Neural progenitor cell (in vitro differentiated cells): ENCODE measurements at places on chromosomes 6 and 20. TPM values are rescaled to one million over a fixed set of nuclear protein-coding genes. Genes with fewer than 3 reads are reported as not detected.
A peak's percentile ranks its signal among the peaks of the same experiment; 100 is the strongest.

The ROS1 gene
- total RNA-seq: not detected in 2 replicates

The RSPH9 gene
- total RNA-seq: 0.47 and 1.4 TPM in 2 replicates

The PPP1R10 gene
- total RNA-seq: 38.6 and 46.4 TPM in 2 replicates

The LY6G6F gene
- not detected in 2 replicates for total RNA-seq

The ABHD16B gene
- not detected in 2 replicates for total RNA-seq

The NHSL1 gene
- 7.7 and 12.1 TPM in 2 replicates for total RNA-seq

GRCh38 chr6:37321101-37321500 lies 32.7 kb upstream of the RNF8 start:
- no peak for DNase-seq

- DNase-seq: peak; percentile 56
Measured at GRCh38 chr6:88166493-88167351, 575 bp upstream of the CNR1 start.

DNA sequence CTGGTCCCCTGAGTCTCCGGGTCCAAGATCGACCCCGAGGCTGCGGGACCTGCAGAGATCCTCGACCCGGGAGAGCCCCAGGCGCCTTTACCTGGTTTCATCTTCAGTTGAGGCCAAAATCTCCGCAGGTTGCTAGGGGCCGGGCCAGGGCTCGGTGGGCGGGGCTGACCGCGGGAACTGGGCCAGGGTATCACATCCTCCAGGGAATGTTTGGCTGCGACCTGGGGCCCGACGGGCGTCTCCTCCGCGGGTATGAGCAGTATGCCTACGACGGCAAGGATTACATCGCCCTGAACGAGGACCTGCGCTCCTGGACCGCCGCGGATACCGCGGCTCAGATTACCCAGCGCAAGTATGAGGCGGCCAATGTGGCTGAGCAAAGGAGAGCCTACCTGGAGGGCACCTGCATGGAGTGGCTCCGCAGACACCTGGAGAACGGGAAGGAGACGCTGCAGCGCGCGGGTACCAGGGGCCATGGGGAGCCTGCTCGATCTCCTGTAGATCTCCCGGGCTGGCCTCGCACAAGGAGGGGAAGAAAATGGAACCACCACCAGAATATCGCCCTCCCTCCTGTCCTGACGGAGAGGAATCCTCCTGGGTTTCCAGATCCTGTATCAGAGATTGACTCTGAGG lies 53.8 kb upstream of the POLR1H start:
- DNase-seq: peak; percentile 63

DNA sequence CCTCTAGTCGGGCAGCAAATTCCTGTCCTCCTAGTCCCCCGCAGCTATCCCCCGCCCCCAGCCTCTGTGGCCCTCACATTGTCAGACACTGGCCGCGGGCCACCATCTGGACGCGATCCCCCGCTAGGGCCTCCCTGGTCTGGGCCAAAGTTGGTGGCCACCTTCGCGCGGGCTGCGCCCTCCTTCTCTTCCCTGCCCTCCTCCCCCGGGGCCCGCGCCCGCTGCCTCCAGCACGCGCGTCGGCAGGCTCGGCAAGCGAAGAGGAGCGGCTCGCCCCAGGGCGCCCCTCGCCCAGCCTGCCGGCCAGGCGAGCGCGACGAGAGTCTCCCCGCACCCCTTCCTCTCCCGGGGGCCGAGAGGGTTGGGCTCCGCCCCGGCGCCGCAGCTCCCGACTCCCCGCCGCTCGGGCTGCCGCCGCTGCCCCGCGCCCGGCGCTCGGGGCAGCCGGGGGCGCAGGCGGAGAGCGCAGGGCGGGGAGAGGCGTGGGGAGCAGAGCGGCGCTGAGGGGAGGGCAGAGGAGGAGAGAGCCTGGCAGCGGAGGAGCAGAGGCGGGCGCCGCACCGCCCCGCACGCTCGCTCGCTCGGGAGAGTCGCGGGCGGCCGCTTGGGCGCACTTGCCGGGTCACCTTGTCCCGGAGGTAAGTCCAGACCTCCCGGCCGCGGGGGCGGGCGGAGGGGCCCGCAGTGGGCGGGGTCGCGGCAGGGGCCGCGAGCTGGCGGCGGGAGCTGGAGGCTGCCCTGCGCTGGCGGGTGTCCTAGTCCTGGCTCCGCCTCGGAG lies at the start of gene SYNDIG1:
Gene SYNDIG1 (plus strand): TSS at position 514 of the 778 bp plus-strand sequence. CDS start 73,469 bp downstream, outside the sequence.
- DNase-seq: peak; percentile 84

- no peak for DNase-seq
Measured at GRCh38 chr6:88653936-88654335, 309.5 kb downstream of the RNGTT start.

DNA sequence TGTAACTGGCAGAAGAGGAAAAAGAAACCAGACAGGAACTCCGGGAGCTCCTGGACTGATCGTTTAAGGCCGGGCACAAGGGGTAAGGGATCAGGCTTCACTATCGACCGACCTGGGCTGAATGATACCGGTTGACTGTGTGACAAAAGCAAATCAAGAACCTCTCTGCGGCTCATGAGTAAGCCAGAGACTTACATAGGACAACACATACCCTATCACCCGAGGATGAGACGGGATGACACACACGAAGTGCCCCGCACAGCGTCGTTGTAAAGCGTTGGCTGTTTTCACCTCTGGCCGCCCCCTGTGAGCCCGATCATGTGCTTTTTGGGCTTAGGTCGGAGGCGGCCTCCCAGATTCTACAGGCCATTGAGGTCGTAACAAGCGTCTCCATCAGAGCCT lies 695 bp upstream of the TGIF2 start:
- DNase-seq: peak; percentile 64

GRCh38 chr6:84284428-84285049 lies 57.1 kb upstream of the CEP162 start:
- DNase-seq: peak; percentile 47

- no peak for DNase-seq
Measured at GRCh38 chr6:153074761-153075160, 56.3 kb downstream of the RGS17 start.

DNA sequence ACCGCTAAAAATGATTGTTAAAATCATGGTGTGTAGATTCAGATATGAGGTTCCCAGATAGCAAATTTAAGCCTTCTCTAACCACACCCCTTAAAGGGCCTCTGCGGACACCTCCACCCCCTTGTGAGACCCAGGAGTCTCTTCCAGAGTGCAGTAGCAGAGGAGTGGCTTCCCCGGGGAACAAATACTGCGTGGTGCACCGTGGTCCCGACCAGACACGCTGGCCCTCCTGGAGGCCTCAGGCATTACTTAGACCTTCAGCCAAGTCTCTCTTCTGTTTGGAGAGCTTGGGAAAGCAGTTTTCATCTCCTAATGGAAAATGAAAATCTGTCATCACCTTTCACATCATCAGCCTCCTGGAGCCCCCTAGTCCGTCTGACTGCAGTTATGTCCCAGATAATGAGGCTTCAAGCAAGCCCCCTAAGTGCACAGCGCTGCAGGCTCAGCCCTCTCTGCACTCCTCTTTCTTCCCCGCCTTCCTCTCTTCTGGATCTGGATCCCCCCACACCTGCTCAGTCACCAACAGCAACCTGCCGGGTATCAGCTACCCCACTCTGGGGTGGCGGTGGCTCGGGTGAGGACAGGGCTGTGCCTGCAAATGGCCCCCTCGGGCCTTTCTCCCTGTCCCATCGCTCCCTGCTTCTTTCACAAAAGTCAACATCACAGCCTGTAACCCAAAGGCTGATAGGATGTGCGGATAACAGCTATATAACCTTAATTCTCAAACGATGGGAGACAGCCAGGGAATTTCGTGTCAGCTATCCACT lies 58.8 kb upstream of the TAGAP start:
- no peak for DNase-seq

DNA sequence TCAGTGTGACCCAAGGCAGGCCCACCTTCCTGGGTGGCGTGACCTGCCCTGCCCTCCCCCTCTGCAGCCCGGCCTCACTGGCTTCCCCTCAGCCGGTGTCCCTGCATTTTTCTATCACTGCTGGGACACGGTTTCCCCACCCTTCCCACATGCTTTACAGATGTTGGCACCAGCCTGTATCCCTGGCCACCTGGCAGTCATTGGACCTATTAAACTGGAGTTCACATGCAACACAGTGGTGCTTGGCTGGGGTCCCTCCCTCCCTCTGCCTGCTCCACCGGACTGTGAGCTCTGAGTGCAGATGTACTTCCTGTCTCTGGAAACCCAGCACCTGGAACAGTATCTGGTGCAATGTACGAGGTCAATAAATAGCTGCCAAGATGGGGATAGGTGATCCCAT lies 25.5 kb upstream of the STX16 start:
- DNase-seq: no peak

DNA sequence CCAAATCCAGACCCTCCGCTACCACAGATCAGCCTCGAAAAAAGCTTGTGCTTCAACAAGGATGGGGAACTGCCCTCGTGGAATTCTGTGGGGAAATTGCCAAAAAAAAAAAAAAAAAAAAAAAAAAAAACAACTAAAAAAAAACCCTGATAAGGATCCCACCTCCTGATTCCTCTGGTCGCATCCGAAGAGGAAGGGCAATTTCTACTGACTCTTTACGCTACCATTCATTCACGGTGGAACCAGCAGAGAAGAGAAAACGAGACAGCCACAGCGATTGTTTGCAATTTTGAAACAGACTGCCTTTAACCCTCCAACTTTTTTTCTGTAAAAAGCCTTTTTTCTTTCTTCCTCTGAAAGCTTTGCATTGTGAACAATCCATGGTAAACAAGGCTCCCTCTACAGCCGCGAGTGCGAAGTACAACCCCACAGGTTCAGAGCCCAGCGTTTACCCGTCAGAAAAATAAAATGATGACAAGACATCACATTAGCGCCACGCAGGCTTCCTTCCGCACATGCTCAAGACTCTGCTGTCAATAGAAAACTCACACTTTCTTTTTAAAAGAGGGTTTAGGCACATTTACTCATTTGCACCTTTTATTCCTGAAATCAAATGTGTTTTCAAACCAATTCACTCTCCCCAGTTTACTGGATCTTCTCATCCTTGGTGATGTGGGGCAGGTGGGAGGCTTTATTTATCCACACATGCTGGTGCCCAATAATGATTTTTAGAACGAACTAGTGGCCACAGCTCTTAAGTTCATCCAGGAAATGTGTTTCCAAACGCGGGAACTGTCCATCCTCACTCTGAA lies 100.0 kb downstream of the NOL4L start:
- peak; percentile 81 for DNase-seq

DNA sequence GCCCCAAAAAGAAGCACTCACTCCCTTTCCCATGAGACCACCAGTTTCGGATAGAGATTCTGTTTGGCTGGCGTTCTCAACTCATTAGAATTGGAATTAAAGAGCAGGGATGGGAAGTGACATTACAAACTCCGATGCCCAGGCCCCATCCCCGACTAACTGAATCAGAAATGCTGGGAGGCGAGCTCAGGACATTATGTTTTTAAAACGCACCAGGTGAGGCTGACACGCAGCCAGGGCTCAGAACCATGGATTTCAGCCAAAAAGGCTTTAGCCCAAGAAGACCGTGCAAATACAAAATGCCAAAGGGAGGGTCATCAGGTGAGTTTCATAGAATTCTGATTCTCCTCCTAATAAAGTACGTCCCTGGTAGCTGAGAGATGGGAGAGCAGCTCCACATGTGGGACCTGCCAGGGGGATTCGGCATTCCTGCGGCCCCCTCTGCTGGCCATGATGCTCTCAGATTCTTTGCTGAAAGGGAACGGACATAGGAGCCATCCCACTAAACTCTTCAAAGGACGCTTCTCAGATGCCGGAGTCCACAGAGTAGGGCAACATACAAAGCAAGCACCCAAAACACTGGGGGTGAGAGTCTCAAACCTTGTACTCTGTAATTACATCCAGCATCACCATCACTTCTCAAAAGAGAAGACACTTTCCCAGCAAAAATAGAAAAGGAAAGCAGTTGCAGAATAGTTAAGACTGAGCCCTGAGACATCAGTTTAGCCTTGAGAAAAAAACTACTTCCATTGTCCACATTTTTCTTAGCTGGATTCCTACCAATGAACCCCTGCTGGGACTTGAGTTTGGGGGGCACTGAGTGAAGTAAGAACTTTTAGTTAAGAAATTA lies 205.2 kb downstream of the BMP7 start:
- peak; percentile 81 for DNase-seq

DNA sequence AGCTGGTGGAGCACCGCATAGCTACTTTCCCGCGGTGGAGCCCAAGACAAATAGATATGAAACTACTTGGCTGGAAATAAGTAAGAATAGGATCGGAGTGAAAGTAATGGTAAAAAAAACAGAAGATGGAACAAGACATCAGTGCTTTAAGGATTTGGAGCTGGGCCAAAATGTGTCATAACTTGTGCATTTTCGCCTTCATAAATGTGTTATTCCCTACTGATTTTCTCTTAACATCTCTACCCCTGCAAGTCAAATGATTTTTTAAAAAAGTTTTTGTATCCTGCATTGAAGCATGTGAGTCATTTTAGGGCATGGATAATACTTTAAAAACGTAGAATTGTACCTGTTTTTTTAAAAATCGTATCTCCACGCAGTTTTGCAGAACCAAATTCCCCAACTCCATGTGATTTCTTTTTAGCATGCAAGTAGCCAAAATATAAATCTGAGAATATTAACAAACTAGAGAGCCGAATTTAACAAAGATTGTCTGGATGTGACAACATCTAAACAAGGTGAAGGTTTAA lies 882 bp upstream of the FAM184A start:
- no peak for DNase-seq

DNA sequence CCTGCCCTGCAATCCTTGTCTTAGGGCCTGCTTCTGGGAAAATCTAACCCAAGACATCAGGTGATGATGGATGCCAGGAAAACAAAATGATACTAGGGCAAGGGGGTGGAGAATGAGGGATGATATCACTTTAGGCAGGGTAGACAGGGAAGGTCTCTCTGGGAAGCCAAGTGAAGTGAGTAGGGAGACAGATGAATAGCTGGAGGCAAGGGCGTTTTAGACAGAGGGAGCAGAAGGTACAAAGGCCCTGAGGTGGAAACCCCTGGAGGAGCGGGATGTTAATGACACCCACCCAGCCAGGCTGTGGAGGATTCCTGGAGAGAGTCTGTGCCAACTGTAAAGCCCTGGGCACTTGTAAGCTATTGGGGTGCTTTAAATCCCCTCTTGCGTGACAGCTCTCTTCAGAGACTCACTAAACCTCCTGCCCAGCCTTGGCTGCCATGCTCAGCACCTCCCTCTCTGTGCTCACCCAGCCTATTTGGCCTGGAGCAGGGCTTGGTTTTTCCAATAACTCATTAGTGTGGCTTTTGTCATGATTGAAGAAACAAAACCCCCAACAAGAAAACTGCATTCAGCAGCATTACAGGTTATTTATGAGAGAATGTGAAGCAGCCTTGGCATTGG lies 12.4 kb upstream of the MDGA1 start:
- DNase-seq: no peak

GRCh38 chr6:68760485-68760884 lies 125.4 kb downstream of the ADGRB3 start:
- DNase-seq: no peak

GRCh38 chr20:58268936-58269619 lies 40.4 kb upstream of the RAB22A start:
- no peak for DNase-seq

GRCh38 chr6:167409079-167409478 lies 84.2 kb downstream of the TTLL2 start:
- DNase-seq: no peak

GRCh38 chr6:136550045-136550329 lies 235 bp downstream of the MAP7 start:
- DNase-seq: no peak

GRCh38 chr20:21099751-21100577 lies 6.2 kb downstream of the LINC00237 start:
- DNase-seq: peak; percentile 69
